Caco-2 (cell line): ENCODE measurements at places on chromosomes 1 and 21. TPM values are rescaled to one million over a fixed set of nuclear protein-coding genes. Genes with fewer than 3 reads are reported as not detected.
A peak's percentile ranks its signal among the peaks of the same experiment; 100 is the strongest.

DNA sequence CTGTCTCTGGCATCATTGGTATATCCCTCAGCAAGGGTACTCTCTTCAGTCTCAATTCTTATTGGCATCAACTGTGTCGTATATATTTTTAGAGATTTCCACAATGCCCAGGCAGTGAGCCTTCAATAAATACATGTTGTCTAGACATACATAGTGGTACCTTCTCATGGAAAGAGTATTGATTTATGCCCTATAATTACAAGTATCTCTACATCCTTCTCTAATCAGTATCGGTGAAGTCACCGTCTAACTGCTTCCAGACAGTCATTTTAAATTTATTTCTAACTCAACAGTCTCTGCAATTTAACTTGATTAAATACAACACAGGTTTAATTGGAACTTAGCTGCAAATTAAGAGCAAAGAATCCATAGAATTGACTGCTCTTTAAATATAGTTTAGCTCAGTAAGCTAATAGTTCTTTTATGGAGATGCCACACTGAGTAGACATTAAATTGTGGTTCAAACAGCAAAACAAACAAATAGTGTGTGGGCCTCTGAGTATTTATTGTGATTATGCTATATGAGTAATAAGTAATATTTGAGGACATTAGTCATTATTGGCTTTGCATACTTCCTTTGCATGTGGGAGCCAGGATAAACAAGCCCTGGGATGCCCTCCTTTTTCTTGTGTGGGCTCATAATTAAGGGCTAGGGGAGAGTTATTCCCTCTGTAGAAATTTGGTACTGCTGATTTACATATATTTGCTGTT is 126.9 kb upstream of the DUSP10 start:
- no peaks in the 10 kb centered on the region for H3K4me1 ChIP-seq
- H3K27ac ChIP-seq = no peak overlapping the region
- H3K36me3 ChIP-seq = no peaks in the 10 kb centered on the region
- no peak for DNase-seq
- no peak overlapping the region for H3K4me3 ChIP-seq

DNA sequence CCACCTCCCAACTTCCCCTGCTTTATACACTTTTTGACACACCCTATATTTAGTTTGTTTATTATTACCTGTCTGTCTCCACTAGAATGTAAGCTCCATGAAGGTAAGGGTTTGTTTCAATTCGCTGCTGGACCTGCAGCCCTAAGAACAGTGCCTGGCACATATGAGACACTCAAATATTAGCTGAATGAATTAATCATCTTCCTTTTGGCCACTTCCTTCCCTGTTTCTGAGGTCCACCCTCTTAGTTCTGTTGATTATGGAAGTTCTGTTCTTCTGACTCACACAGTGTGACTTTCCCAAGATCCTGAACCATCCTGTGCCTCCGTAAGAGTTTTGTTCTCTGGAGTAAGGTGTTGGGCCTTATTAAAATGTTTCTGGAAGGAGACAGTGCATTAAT is 40.4 kb upstream of the GJA5 start:
- no peak overlapping the region for H3K27ac ChIP-seq
- H3K27me3 ChIP-seq = no peaks in the 10 kb centered on the region
- H3K4me3 ChIP-seq = no peak overlapping the region
- H3K36me3 ChIP-seq = no peaks in the 10 kb centered on the region
- DNase-seq = no peak
- H3K4me1 ChIP-seq = peaks cover 10% of the 10 kb centered on the region

DNA sequence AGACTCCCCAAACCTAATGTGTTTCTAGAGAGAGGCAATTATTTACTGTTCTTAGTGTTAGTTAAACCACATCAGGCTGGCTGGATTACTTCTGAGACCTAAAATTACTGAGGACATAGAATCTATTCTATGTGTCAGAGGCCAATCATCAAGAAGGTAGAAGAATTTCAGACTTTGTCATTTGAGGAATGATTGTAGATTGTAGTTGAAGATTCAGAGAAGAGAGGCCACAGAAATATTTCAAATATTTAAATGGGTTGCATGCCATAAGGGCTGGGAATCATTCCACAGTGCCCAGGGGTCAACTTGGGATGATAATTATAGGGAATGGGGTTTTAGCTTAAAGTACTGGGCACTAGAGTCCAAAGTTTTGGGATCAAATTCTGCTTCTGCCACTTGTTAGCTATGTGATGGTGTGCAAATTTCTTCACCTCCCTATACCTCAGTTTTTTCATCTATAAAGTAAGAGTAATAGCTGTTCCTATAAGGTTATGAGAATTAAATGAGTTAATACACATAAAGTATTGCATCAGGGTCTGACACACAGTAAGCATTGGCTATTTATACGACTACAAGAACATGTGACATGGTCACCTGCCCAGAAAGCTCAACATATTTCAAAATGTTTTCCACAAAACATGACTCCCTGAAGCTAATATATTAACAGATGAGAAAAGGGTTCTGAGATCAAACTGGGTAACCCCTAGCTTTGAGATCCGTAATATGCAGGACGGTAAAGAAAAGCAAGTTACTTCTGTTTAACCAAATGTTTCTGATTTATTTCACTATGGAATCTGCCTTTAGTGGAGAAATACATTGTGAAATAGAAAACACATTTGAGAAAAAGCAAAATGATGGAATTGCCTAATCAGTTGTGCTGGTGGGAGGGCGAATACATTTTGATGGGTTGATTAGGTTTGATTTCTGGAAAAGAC is 69.7 kb upstream of the SPAG17 start:
- no peak overlapping the region for H3K27ac ChIP-seq
- no peak for DNase-seq
- H3K4me3 ChIP-seq = no peak overlapping the region

DNA sequence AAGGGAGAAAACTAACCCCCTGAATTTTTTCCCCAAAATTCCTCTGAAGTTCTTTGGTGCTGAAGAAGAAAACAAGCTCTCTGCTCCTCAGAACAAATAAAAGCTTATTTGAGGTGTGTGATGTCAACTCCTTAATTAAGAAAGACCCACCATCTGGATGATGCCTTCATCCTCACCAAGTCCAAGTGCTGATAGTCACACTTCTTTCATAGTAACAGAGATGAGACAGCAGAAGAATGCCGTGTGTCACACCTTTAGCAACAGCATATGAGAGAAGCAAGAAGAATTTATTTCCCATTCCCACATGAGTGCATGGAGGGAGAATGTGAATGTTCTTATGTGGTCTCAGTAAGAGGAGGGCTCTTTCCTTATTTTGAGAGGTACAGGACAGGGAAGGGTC is 91.2 kb downstream of the TGFB2 start:
- no peak overlapping the region for H3K27ac ChIP-seq
- no peaks in the 10 kb centered on the region for H3K27me3 ChIP-seq
- H3K4me3 ChIP-seq = no peak overlapping the region
- H3K4me1 ChIP-seq = peaks cover 3% of the 10 kb centered on the region; the same call in 1 of the 2 replicates
- H3K36me3 ChIP-seq = no peaks in the 10 kb centered on the region

GRCh38 chr1:58396150-58396549 is 150.4 kb downstream of the OMA1 start:
- no peak overlapping the region for H3K4me3 ChIP-seq
- no peaks in the 10 kb centered on the region for H3K4me1 ChIP-seq
- H3K27ac ChIP-seq = no peak overlapping the region
- no peaks in the 10 kb centered on the region for H3K36me3 ChIP-seq
- H3K27me3 ChIP-seq = no peaks in the 10 kb centered on the region
- no peak for DNase-seq

GRCh38 chr1:179971563-179972496 is 17.2 kb downstream of the CEP350 start:
- H3K27me3 ChIP-seq = no peaks in the 10 kb centered on the region
- H3K4me1 ChIP-seq = peaks cover 8% of the 10 kb centered on the region; the same call in 1 of the 2 replicates
- H3K27ac ChIP-seq = no peak overlapping the region
- no peak overlapping the region for H3K4me3 ChIP-seq
- H3K36me3 ChIP-seq = no peaks in the 10 kb centered on the region

GRCh38 chr21:39137248-39138178 is 45.7 kb downstream of the PSMG1 start:
- DNase-seq = no peak
- H3K36me3 ChIP-seq = no peaks in the 10 kb centered on the region
- H3K4me3 ChIP-seq = no peak overlapping the region
- no peak overlapping the region for H3K27ac ChIP-seq
- no peaks in the 10 kb centered on the region for H3K4me1 ChIP-seq
- no peaks in the 10 kb centered on the region for H3K27me3 ChIP-seq

DNA sequence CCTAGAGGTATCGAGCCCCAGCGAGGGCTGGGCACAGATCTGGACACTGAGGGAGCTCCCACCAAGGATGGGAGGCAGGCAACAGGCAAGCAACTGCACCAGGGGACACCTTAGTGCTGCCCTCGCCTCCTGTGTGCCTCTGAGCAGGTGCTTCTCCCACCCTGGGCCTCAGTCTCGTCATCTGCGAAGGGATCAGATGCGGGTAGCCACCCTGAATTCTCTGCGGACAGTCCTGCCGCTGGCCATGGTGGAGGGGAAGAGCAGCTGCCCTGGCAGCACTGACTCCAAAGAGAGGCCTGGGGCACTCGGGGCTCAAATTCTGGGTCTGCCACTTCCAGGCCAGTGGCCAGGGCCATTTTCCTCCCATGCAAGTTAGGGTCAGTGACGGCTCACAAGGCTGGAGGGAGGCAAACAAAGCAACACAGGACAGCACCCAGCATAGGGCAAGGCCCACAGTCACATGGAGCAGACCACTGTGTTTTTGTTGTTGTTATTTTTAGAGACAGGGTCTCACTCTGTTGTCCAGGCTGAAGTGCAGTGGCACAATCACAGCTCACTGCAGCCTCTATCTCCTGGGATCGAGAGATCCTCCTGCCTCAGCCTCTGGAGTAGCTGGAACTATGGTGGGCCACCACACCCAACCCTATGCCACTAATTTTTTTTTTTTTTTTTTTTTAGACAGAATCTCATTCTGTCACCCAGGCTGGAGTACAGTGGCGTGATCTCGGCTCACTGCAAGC is 7.1 kb upstream of the SDC3 start:
- no peaks in the 10 kb centered on the region for H3K4me1 ChIP-seq
- DNase-seq = no peak
- H3K27me3 ChIP-seq = no peaks in the 10 kb centered on the region

- H3K27me3 ChIP-seq = no peaks in the 10 kb centered on the region
- no peak overlapping the region for H3K4me3 ChIP-seq
- DNase-seq = no peak
Observed at GRCh38 chr1:20974069-20974468, 187.0 kb upstream of the HP1BP3 start.

DNA sequence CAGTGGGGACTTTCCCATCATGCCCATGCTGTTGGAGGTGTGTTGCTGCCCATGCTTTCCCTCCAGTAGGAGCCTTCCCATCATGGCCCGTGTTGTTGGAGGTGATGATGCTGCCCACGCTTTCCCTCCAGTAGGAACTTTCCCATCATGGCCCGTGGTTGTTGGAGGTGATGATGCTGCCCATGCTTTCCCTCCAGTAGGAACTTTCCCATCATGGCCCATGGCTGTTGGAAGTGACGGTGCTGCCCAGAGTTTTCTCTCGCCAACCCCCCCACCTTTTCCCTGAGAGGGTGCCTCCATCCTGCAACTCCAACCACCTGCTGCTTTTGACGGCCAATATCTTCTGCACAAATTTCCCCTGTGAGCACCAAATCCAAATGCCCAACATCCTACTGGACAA is 205.7 kb downstream of the TOMM20 start:
- H3K27me3 ChIP-seq = no peaks in the 10 kb centered on the region
- H3K4me3 ChIP-seq = no peak overlapping the region
- H3K36me3 ChIP-seq = no peaks in the 10 kb centered on the region
- H3K4me1 ChIP-seq = peaks cover 27% of the 10 kb centered on the region
- H3K27ac ChIP-seq = no peak overlapping the region

- peaks cover 14% of the 10 kb centered on the region; the same call in 1 of the 2 replicates for H3K4me1 ChIP-seq
- no peak for DNase-seq
- no peak overlapping the region for H3K27ac ChIP-seq
- no peak overlapping the region for H3K4me3 ChIP-seq
Observed at GRCh38 chr21:35046880-35047229, 2.2 kb downstream of the RUNX1 start.

DNA sequence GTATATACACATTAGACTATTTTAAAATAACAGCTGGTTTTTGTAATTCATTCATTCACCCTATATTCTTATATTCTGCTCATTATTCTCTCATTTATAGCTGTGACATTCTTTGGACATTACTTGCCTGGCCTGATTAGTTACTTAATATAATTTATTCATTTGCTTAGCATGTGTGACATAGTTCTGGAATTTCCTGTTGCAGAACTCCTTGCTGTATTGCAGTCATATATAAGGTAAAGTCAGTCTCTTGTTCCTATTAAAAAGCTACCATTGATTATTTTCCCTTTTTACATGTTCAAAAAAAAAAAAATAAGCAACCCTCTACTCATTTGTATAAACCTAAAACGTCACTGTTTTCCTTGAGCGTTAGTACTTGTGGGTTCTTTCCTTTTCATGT is 23.9 kb downstream of the GNAT2 start:
- no peak for DNase-seq
- no peak overlapping the region for H3K27ac ChIP-seq
- H3K4me3 ChIP-seq = no peak overlapping the region

DNA sequence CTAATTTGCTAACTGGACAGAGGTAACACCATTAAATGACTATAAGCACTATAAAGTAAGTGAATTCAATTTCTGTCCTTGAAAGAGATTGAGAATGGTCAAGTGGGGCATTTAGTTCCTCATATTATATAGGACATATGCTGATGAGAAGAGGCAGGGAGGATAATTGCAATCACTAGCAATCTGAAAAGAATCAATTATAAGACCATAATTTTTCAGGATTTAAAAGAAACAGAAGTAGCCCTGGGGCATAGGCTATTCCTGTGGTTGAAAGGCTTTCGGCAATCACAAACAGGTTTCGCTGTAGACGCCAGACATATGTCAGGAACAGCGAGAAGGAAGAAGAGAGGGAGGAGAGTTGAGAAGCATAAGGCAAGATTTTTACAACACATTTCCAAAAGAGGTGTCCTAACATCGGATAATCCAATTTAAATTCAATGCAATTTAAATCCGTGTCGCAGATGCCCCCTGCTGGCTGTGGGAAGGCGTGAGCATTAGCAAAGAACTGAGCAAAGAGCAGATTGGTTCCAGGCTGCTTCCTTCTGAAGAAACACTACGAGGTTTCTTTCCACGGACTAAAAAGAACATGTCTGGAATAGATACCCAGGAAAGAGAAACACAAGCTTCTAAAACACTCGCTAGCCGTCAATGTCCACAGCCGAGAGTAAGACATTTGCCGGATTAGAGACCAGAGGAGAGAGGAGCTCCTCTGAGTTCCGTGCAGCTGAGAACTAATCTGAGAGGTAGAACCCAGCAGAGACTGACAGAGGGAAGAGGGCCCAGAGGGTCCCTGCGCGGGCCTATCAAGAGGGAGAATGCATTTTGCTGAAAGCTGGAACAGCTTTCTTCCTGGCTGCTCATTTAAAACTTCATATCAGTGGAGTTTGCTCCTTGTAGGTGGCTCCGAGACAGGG is 27.9 kb downstream of the RGS5 start:
- no peak overlapping the region for H3K4me3 ChIP-seq
- H3K27me3 ChIP-seq = no peaks in the 10 kb centered on the region
- no peak overlapping the region for H3K27ac ChIP-seq
- no peaks in the 10 kb centered on the region for H3K36me3 ChIP-seq
- DNase-seq = peak; percentile 55

- no peaks in the 10 kb centered on the region for H3K27me3 ChIP-seq
- H3K4me3 ChIP-seq = no peak overlapping the region
- no peak overlapping the region for H3K27ac ChIP-seq
- H3K36me3 ChIP-seq = no peaks in the 10 kb centered on the region
Observed at GRCh38 chr1:38293567-38293966, 247.0 kb upstream of the POU3F1 start.

The IL12RB2 gene
- total RNA-seq = 0.54 and 0.56 TPM in 2 replicates

The CHODL gene
- total RNA-seq = 0.16 TPM in 1 of 2 replicates, not detected in the other

The FCMR gene
- total RNA-seq = not detected in 2 replicates

The LCE1C gene
- not detected in 2 replicates for total RNA-seq

The MMP23B gene
- total RNA-seq = 3.7 and 6.0 TPM in 2 replicates

The GNG4 gene
- 3.5 and 5.5 TPM in 2 replicates for total RNA-seq

The HCRTR1 gene
- total RNA-seq = not detected in 2 replicates
